ENCODE measurements at places on chromosomes 11 and 22.

GRCh38 chr11:61682906-61683675, 2.9 kb downstream of the DAGLA start:
- no peak for DNase-seq

DNA sequence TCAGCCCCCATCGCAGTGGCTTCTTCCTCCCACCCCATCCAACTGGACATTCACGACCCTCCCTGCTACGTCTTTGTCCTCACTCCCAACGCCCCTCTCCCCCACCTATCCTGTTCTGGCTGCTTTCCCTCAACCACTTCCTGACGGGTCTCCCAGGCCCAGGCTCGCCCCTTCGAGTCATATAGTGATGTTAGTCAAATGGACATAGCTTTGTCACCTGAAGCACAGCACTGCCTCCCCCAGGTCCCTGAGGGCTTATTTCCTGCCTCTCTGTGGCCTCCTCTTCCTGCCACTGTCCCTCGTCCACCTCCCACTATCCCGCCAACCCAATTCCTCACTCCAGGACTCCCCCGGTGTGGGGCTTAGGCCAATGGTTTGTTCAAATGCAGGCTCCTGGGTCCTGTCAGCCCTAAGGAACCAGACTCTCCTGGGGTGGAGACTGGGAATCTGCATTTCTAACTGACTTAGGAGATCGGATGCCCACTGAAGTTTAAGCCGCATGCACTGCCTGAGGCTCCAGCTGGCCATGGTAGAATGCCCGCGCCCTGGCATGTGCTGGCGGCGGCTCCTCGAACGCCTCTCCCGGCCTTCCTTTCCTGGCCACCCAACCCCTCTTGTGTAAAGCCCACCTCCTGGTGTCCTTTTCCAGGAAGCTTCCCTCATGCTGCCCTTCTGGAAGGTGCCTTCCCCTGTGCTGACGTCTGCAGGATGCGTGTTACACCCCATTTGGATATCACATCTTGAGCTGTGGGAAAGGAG, 18.3 kb downstream of the SUN2 start:
- DNase-seq, result no peak

DNA sequence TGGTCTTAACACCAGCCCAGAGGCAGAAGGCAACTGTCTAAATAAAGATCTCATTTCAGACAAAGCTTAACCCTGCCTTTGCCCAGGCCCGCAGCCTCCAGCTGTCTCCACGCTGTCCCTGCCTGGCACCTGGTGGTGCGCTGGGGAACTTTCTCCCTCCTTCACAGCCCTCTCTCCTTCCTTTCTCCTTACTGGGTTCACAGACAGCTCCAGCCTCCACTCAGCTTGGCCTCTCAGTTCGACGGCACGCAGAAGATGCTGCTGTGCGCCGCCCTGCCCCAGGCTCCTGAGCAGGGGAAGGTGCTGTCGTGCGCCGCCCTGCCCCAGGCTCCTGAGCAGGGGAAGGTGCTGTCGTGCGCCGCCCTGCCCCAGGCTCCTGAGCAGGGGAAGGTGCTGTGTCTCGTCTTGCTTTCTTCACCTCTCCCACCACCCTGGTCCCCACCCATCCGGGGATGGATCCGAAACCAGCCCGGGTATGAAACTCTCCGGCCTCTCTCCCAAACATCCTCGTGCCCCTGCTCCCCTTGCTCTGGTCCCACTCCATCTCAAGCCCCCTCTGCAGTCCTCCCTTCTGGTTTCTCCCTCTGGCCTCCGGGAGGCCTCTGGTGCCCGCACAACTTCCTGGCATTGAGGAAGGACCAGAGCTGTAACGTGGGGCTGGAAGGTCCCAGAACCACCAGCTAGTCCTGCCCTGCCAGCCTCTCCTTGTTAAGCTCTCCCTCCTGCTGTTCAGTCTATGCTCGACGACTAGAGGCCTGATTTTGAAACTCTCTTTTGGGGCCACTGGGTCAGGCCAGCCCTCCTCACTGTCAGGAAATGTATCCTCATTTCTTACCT, 22.9 kb upstream of the JAM3 start:
- no peak for DNase-seq

DNA sequence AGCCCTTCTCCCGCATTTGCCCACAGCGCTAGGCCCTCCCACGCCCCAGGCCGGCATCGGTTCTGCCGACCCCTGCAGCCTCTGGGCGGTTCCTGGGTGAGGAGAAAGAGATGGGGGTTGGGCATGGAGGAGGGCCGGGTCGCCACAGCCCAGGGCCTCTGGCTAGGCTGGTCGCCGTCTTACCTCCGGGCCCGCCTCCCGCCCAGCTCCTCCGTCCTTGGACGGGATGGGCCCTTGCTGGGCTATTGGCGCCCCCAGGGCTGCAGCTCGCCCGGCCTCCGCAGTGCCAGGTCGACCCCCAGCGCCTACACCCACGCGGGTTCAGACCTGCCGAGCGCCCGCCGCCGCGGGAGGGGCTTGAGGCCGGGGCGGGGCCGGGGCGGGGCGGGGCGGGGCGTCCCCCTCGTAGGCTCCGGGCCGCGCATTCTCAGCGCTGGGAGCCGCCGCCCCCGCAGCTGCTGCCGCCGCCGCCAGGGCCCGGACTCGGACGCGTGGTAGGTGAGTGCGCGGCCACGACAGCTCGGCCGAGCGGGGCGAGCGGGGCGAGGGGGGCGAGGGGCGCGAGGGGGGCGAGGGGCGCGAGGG, at the start of gene CD151:
TSS of gene CD151 (plus strand) at position 424 of the 585 bp plus-strand sequence. CDS start 3,118 bp downstream, outside the sequence.
- DNase-seq, result no peak

- no peak for DNase-seq
Measured at GRCh38 chr22:25898707-25899365, 156.8 kb downstream of the MYO18B start.

- no peak for DNase-seq
Measured at GRCh38 chr22:46012182-46012880, 35.4 kb upstream of the WNT7B start.

DNA sequence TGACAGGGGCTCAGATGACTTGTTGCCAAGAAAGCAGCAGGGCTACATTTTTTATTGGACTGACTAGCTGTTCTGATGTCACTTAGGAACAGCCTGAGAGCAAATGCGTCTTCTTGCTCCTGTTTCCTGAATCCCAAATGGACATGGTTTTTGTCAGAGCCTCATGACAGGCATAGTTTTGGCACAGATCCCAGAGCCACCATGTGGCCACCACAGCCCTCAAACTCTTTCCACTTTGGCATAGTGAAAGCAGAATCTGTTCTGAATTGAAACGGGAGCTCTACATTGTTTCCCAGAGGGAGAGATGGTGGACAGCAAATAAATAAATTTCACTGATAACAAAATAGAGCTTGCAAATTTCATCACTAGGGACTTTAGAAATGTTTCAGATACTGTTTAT, 222.2 kb downstream of the C11orf87 start:
- peak; percentile 27 for DNase-seq

DNA sequence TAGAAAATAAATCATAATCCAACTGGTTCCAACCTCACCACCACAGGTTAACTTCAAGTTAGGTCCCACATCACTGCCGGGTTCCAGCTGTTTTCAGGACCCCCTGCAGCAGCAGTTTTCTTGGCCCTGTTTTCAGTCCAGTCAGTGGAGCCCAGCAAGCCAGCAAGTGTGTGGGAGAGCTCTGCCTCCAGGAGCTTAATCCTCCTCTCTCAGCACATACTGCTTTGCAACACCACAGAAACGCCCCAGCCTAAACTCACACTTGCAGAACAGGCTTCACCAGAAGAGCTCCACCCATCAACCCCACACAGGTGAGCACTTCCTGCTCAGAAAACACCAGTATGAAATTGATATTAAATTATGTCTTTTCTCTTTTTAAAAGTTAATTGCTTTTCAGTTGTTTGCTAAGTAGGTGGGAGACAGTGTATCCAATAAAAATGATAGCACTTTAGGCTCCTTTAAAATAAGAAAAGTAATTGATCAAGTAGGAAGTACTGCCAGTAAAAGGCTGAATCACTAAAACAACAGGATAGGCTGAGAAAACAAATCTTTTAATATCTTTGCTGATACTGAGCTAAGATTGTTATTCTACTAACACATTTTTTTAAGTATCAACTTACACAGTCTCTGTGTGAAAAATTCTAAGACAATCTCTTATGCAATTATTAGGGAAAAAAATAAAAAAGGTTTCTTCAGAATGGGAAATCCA, 81.5 kb upstream of the TP53AIP1 start:
- DNase-seq, result no peak

- DNase-seq, result peak; percentile 75
Measured at GRCh38 chr11:122202161-122202950, 86.3 kb upstream of the BLID start.
